ENCODE measurements at places on chromosomes 4 and X. TPM values are rescaled to one million over a fixed set of nuclear protein-coding genes. Genes with fewer than 3 reads are reported as not detected.

GRCh38 chr4:150849016-150849415 is 166.1 kb downstream of the LRBA start:
- no peak for DNase-seq

DNA sequence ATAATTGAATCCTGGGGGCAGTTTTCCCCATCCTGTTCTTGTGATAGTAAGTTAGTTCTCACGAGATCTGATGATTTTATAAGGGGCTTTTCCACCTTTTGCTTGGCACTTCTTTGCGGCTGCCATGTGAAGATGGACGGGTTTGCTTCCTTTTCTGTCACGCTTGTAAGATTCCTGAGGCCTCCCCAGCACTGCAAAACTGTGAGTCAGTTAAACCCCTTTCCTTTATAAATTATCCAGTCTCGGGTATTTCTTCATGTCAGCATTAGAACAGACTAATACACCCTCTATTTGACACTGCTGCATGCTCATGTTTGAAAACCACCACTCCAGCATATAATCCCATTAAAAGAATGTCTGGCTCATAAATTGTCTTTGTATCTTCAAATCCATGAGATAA is 264.4 kb upstream of the ITM2A start:
- no peak for DNase-seq

GRCh38 chr4:101807351-101807750 is 16.8 kb downstream of the BANK1 start:
- no peak for DNase-seq

- no peak for DNase-seq
Observed at GRCh38 chr4:54731552-54731951, 73.8 kb downstream of the KIT start.

DNA sequence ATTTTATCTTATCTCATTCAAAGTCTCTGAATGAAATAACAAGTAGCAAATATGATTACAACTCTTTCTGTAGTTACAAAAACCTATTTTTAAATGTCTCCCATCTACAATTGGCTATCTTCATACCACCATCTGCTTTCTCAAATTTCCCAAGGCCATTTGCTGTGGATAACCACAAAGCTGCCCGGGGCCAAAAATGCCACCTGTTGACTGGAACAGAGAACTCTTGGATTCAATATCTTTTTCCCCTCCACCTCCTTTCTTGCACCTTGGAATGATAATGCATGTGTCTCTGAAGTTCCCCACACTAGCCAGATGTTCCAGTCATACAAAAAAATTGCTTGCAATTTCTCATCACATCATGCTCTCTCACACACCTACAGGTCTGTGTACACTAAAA is 93.3 kb upstream of the SCML1 start:
- DNase-seq: no peak

- DNase-seq: no peak
Observed at GRCh38 chrX:95318882-95319281, 1365.8 kb upstream of the DIAPH2 start.

DNA sequence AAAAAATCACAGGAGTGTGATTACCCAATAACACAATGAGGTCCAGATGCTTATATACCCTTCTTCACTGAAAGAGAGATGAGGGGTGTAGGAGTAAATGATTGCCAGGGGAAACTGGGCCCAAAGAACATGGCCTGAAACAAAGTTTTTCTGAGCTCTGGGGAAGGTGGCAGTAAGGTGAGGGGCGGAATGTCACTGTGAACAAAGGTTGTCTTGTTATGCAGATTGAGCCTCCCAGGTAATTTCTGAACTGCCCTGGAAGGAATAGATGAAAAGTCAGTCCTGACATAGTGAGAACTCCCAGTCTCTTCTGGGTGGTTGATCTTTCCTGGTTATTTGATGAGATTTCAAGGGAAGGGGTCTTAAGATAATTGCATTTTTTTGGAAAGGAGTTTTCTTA is 2.5 kb upstream of the TMEM47 start:
- no peak for DNase-seq

GRCh38 chrX:100447655-100448397 is 37.8 kb upstream of the PCDH19 start:
- peak; percentile 59 for DNase-seq

- no peak for DNase-seq
Observed at GRCh38 chrX:38154818-38155217, 65.9 kb downstream of the SRPX start.

GRCh38 chr4:38667085-38667893 is 3.3 kb downstream of the KLF3 start:
- peak; percentile 52 for DNase-seq

DNA sequence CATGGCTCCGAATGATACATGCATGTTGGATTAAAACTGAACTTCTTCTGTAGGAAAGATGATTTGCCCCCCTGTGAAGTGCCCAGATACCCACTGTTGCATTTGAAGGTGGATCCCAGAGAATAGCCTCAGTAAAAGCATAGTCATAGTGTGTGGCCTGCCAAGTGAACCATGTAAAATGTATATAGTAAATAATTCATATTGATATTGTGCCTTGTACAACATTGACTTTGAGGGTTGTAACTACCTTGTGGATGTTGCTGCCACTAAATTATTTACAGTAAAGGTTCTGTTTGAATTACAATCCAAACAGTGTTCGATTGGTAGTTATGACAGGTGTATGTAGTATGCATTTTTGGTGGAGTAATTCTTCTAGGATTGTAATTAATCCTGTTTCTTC is 19.2 kb downstream of the TMEM131L start:
- no peak for DNase-seq

GRCh38 chr4:105241451-105241850 is 94.8 kb downstream of the TET2 start:
- no peak for DNase-seq

DNA sequence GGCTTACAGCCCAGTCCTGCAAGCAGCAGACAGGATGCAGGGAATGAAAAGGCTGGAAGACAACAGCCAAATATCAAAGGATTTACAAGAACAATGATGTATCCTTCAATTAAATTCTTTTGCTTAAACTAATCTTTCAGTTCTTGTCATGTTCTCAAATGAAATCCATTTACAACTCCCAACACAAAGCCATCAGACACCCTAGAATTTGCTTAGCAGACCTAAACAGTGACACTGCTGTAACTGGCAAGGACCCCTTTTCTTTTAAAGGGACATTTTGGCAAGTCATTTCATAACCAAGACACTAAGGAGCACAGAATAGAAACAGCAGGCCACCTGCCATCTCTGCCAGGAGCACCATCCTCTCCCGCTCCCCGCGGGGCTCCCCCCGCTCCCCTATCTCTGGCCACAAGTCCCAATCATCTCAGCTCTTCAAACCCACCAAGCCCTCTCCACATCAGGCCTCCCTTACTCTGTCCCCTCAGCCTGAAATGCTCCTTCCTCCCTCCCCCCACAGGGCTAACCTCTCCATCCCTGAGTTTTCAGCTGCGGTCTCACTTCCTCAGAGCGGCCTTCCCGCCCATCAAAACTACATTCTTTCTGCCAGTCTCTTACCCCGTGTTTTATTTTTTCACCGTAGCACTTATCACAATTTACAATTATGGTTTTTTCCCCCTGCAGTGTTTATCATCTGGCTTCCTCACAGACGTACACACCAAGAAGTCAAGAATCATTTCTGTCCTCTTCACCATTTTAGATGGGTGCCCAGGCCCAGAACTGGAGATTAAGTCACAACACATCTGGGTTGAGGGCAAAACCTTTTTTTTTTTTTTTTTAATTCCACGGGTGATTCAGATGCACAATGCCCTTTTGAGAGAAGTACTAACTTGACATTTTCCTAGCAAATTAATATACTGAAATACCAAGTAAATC is 45.8 kb downstream of the TSPAN5 start:
- no peak for DNase-seq

DNA sequence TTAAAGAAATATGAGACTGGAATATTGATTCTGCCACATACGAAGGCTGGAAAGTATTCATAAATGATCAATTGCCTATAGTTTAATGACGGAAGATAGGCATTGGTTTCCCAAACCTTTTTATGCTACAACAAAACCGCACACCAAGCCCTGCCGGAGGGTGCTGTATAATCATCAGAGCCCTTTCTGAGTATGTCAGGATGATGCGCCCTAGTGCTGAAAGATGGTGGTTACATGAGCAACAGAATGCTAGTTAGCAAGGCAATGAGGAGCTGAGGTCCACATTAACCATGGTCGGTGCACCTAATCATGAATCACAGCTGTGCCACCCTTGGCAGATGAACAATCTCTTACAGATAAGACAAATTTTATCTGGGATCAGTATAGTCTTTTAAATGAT is 491.1 kb downstream of the PACRGL start:
- DNase-seq: no peak

DNA sequence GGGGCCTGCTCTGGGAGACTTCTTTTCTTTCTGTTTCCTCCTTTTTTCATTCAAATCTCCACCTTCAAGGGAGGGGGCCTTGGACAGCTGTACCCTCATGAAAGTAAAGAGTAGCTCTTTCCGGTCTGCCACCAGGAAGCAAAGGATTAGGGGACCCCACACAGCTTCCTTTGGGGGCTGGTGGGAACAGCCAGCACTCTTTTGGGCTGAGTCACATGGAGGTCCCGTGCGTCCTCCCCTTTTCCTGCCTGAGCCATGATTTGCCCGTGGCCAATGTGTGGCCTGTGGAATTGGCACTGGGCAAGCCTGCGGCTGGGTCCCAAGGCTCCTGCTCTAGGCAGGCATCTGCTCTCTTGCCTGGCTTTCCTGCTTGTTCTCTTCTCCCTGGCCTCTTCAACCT is 65.5 kb downstream of the FHDC1 start:
- no peak for DNase-seq

- no peak for DNase-seq
Observed at GRCh38 chr4:1842993-1843448, 12.9 kb downstream of the LETM1 start.

GRCh38 chrX:107226757-107227156 is 20.3 kb downstream of the DNAAF6 start:
- no peak for DNase-seq

- no peak for DNase-seq
Observed at GRCh38 chr4:186318481-186318880, 52.5 kb downstream of the F11 start.

GRCh38 chr4:83074086-83074704 is 39.2 kb downstream of the COPS4 start:
- peak; percentile 38 for DNase-seq

GRCh38 chr4:17510582-17510981 is 1.3 kb downstream of the QDPR start:
- no peak for DNase-seq

DNA sequence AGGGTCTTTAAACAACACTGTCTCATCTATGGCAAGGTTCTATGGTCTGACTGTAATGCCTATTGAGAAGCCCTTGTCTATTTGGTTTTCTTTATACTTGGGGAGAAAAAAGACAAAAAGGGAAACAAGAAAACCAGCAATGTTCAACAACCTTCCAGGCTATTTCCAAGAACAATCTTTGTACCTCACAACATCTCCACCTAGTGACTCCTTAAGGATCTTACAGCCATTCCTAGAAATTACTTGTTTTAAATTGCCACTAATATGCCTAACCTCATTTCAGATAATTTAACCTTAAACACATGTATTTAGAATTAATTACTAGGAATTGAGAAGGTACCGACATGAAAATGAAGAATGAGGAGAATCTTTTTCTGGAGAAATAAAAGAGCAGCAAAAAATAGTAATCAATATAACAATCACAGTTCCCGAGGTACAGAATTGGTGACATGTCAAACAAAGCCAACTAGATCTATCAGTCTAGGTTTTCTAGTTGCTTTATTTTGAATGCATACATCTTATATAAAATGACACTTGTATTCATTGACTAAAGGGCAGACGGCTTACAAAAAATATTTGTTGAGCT is 1.6 kb upstream of the RBM46 start:
- no peak for DNase-seq

DNA sequence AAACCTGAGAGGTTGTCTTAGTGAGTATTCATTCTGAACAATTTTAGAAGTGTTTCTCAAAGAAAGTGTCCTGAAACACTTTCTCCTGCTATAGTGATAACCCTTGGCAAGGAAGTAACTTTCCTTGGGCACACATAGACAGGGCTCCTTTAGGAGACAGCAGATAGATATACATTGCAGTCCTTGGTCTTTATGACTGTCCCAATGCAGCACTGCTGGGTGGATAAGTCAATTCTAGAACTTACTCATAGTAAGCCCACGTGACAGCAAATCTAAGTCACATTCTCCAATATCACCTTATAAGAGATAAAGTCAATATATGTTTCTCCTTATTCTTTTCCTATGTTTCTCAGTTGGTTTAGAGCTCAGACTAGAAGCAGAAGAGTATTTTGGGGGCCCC is 46.7 kb downstream of the GPRASP3 start:
- DNase-seq: no peak

- no peak for DNase-seq
Observed at GRCh38 chr4:6179362-6179761, 21.0 kb downstream of the JAKMIP1 start.

GRCh38 chrX:52839137-52839536 is 28.1 kb downstream of the XAGE5 start:
- DNase-seq: no peak

DNA sequence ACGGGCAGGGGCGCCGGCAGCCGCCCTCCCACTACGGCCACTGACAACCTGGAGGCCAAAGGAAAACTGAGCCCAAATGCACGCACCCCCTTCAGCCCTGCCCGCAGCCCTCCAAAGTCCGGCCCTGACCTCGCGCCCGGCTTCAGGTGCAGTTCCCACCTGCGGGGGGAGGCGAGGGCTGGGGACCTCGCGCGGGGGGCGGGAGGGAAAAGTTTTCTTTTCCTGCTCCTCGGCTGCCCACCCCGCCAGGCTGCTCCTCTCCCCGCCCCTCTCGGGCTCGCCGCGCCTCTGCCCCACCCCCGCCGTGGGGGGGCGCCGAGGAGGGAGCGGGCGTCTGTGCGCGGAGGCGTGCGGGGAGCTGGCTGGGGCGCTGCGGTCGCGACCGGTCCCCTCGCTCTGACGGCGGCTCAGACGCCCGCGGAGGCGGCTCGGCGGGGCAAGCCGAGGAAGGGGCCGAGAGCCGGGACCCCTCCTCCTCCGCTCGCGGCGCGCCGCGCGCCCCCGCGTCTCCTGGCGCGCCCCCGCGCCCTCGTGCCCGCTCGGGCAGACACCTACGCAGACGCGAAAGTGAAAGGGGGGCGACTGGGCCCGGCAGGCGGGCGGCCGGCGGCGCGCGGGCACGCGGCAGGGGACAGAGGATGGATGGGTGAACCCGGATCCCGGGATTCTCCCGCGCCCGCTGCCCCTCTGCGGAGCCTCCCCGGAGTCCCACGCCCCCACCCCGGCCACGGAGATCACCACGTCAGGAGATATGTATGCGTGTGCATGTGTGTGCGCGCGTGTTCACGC is 3.1 kb upstream of the NR3C2 start:
- DNase-seq: peak; percentile 30

Gene PNMA5
- not detected for total RNA-seq

Gene SLC9A6
- 18.5 TPM for total RNA-seq

Gene RAB39B
- 7.3 TPM for total RNA-seq

Gene PNMA6F
- total RNA-seq: not detected

Gene TMEM35A
- 9.1 TPM for total RNA-seq

Gene KCND1
- 1.2 TPM for total RNA-seq

Gene ARAF
- total RNA-seq: 55.7 TPM

Gene HS6ST2
- 14.2 TPM for total RNA-seq

Gene PDHA2
- total RNA-seq: not detected

Gene VCX2
- not detected for total RNA-seq
